Stimulated activated CD4-positive, alpha-beta T cell treated with anti-CD3 and anti-CD28 coated beads, Interleukin-1b, Interleukin-23, amount 100 ng/mL, for 4 hours (primary cell): ENCODE measurements at places on chromosomes 2 and 18.

- DNase-seq, result no peak
These were observed 44.3 kb downstream of the L3MBTL4 start for GRCh38 chr18:6370410-6370809.

- no peak for DNase-seq
These were observed 169.7 kb upstream of the SATB2 start for GRCh38 chr2:199627417-199627816.

- no peak for DNase-seq
These were observed 705.9 kb downstream of the CCDC85A start for GRCh38 chr2:56889738-56890137.

DNA sequence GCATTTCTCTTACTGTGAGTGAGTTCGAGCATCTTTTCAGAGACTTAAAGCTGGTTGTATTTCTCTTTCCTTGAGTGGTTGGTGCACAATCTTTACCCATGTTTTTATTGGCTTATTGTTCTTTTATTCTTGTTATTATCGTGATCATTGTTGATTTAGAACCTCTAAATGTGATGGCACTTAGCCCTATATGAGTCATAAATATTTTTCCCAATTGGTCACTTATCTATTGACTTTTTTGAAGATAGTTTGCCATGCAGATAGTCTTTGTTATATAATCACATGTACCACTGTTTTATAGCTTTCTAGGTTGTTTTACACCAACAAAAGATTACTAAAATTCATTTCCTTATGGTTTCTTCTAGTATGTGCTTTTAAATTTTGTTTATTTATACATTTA lies 141.6 kb upstream of the MSH6 start:
- no peak for DNase-seq

DNA sequence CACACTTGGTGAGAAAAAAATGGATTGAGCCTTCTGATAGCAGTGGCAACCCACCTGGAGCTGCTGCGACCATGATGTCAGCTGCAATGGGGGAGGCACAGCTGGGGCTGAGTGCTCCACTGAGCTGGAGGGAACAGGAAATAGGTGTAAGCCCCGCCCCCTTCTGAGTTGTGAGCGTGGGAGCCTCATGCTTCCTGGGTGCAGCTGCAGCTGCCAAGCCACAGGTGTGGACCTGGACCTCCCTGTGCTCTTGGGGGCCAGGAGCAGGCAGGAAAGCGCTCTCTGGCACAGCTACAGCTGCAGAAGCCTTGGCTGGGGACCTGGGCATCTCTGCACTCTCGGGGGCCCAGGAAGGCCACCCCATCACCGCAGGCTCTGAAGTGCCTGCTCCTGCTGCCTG lies 970.6 kb downstream of the DCDC2C start:
- DNase-seq, result no peak

GRCh38 chr18:46366201-46366600 lies 262.0 kb downstream of the HAUS1 start:
- DNase-seq, result no peak

- no peak for DNase-seq
These were observed 57.7 kb downstream of the RRM2 start for GRCh38 chr2:10180229-10180628.
